ENCODE measurements at places on chromosomes 12 and 14.

DNA sequence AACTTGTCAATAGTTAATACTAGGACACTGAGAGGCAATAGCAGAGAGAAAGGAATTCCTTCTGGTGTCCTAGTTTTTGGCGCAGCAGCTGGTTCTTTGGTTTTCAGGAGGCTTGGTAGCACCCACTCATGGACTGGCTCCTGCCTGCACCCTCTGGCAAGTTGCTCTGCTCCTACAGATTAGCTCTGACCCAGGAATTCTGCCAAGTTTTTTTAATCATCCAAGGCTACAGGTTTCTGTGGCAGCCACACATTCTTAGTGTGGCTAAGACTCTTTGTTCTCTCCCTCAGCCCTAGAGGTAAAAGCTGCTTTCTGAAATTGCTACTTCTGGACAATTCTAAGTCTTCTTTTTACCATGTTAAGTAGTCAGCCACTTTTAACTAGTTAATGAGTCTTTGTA is 72.0 kb upstream of the FKBP4 start:
- no peak for DNase-seq

- no peak for DNase-seq
Observed at GRCh38 chr14:76808011-76808410, 4.7 kb downstream of the ANGEL1 start.

DNA sequence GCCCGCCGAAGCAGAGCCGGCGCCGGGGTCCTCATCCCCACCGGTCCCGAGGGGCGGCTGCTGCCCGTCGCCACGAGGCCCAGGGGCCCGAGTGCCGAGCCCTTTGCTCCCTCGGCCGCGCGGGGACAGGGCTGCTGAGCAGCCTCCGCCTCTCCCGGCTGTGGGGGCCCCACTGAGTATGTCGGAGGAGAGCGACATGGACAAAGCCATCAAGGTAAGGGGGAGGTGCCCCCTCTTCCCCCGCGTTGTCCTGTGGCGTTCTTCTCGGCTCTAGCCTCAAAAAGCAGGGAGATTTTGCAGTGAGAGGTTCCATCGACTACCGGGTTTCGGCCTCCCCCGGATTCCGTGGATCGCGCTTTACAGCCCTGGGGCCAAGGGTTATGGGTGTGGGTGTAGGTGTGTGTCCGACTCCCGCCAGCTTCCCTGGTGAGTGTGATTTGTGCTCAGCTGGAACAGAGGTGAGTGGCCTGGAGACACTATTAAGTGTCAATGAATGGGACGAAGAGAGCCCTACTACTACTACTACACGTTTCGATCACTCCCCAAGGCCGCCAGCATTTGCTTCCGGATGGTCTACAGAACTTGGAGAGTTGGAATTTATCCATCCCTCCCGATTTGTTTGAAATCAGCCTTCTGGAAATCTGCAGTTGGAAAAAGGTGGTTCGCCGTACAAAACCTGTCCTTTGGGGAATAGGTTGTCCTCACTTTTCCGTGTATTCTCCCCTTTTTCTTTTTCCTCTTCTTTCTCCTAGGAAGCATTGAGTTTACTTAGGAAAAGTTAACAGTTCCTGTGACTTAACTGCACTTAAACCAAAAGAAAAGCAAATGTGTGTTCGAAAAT is 748 bp downstream of the MAPKAPK5 start:
- no peak for DNase-seq

- no peak for DNase-seq
Observed at GRCh38 chr12:117994551-117995438, 21.7 kb upstream of the RFC5 start.

GRCh38 chr14:73842851-73843250 is 8.8 kb upstream of the PTGR2 start:
- DNase-seq = no peak

- no peak for DNase-seq
Observed at GRCh38 chr12:95197636-95198035, 19.6 kb downstream of the FGD6 start.

DNA sequence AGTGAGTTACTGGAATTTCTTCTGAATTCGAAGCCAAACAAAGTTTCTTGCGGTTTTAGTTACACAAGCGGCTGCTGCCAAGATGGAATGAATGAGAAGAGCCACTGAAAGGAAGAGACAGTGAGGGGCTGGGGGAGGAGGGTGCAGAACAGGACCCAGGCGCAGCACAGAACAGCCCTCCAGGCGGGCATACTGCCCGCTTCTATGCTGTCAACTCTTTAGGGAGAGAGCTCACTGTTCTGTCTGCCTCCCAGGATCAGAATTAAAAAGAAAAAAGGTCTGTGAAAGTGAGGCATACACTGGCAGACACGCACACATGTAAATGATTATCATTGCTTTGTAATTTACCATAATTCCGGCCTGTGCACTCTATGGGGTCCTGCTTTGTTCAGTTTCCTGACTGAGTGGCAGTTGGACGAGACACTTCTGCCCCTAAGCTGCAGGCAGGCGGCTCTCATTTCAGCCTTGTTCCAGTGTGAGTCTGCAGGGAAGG is 231.6 kb downstream of the CACNA1C start:
- DNase-seq = no peak

- DNase-seq = no peak
Observed at GRCh38 chr12:15171012-15171655, 50.1 kb downstream of the RERG start.

- DNase-seq = no peak
Observed at GRCh38 chr14:80678436-80678835, 263.1 kb downstream of the CEP128 start.

DNA sequence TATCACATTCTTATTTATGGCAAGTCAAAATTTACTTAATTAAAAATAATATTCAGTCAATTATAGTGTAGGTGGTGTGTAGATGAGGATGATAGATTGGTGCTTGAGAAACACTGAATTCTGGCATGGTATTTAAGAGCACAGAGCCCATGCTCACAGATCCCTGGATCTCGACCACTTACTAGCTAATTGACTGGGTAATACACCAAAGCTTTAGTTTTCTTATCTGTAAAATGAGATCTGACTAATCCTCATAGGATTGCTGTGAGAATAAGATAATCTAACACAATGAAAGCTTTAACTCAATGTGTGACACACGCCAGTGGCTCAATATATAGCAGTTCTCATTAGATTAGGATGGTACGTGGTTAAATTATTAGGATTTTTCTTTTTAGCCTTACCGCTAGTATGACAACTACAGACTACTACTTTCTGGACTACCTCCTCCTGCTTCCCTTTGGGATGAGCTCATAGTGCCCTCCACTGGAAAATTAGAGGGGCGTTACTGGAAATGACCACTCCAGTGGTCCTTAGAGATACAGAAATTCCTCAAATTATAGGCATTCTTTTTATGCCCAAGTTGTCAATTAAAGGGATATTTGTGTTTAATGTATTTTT is 482.8 kb upstream of the TBX3 start:
- DNase-seq = no peak

GRCh38 chr12:110171186-110171538 is 47.0 kb downstream of the IFT81 start:
- DNase-seq = no peak

DNA sequence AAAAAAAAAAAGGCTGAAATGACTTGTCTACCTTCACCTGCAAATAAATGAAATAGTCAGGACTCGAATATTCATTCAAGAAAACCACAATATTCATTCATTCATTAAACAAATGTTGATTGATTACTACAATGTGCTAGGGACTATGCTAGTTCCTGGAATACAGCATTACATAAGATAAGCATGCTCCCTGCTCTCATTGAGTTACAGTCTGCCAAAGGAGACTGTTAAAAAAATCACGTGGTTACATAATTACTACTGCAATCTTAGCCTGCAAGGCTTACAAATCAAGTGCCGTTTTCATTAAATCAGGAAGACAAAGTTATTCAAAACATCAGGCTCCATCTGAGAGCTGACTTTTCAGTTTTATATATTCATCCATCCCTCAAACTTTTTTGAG is 70.4 kb upstream of the RIC8B start:
- no peak for DNase-seq

- no peak for DNase-seq
Observed at GRCh38 chr14:34138175-34138574, 187.3 kb upstream of the EGLN3 start.

DNA sequence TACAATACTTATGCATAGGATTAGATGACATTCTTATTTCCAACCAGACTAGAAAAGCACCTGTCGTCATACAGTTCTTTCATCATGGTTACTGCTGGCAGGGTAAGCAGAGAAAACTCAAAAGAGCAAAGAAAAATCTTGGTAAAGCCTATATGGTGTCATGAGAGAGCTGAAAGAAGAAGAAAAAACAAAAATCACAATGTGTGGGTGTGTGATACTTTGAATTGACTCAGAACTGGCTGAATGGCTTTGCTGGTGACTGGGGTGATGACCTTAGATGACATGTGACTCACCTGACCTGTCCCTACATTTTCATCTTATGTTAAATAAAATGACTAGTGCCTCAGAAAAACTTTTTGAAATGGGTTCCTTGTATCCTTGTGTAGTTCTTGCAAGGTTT is 278.1 kb upstream of the LMO3 start:
- no peak for DNase-seq

DNA sequence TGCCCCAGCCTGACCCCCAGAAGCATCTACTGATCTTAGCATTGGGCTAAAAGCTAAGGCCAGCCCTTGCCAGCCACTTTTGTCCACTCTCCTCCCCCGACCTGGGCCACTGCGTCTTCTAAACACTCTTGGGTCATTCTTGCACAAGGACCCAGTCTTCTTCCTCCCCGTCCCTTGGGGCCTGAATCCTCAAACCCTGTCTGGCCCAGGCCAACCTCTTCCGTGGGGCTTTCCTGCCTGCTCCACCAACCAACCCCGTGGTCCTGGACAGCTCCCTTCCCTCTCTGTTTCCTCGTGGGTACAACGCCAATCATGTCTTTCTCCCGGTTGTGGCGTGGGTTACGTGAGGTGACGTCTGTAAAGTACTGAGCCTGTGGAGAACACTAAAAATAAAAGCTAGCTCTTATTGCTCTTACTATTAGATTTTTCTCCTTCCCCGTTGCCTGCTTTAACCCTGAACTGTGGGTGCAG is 21.5 kb downstream of the FAM222A start:
- no peak for DNase-seq

DNA sequence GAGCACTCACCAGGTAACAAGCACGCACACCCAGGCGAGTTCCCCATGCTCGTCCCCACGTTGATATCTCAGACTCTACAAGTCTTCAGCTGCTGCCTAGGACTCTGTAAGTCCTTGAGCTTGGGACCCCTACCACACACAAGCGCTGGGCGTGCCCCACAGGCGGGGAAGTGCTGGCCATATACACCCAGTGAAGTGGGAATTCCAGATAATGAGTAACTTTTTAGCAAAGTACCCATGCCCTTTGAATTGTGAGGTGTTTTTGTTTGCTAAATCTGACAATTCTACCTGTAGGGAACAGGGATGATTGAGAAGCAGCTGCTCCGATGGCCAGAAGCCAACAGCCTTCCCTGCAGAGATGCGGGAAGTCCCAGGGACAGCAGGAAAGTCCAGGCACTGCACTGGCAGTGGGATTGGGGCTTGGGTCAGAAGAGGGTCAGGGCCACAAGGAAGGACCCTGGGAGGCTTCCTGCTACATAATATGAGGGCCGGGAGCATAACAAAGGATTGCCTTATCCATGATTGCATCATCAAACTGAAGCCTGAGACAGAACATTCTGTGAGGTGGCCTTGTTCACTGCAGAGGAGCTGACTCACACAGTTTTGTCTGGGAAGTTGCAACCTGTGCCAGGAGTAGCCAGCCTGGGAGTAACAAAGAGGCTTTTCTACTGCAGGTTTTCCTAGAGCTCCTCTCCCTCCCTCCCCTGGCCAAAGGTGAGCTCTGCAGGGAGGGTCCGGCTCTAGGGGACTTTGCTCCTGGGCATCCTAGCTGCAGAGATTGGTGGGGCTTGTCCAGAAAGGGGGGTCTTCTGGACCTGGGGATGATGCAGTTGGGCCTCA is 13.2 kb upstream of the SERPINA3 start:
- no peak for DNase-seq

- peak; percentile 54 for DNase-seq
Observed at GRCh38 chr12:55931780-55932550, 1.0 kb downstream of the DGKA start.
